Fibroblast of gingiva (primary cell): ENCODE measurements at places on chromosomes 7 and 10.

DNA sequence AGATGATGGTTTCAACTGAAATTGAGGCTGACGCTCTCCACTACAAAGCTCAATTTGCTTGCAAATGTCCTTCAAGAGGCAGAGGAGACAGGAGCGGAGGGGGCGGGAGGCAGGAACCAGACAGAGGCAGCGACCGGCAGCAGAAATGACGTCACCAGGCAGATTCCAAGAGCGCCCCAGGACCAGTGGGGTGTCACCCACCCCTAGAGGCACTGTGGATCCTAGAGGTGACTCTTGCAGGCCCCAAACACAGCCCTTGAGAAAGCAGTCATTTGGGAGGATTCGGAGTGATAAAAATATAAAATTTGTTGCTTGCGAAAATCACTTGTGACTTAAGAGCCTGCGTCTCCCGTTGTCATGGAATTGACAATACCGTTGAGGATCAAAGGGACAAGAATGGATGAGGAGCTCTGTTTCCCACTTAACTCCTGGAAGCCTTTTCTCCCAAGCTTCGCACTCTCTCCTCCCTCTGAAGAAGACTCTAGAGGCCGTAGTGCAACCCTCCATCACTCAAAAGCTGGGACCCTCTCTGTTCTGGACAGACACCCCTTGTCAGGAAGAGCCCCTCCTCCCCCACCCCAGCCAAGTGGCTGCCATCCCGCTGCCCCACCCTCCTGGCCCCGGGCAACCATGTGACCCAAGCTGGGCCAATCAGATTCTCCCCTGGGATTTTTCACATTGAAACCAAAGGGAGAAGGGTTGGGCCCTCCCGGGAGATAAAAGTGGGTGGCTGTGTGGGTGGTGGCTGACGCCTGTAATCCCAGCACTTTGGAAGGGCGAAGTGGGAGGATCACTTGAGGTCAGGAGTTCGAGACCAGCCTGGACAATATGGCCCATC lies 16.3 kb upstream of the SLC29A4 start:
- no peak for DNase-seq

GRCh38 chr7:1738511-1738910 lies 68.4 kb downstream of the ELFN1 start:
- no peak for DNase-seq

- DNase-seq = no peak
Measured at GRCh38 chr7:132255115-132255797, 321.0 kb downstream of the PLXNA4 start.

GRCh38 chr10:16673443-16673842 lies 143.8 kb downstream of the RSU1 start:
- DNase-seq = no peak

GRCh38 chr7:29282819-29283414 lies 88.3 kb downstream of the CHN2 start:
- DNase-seq = no peak

GRCh38 chr10:14578060-14578952 lies 196.4 kb downstream of the FAM107B start:
- no peak for DNase-seq
